ENCODE measurements at places on chromosomes 3 and 15.

DNA sequence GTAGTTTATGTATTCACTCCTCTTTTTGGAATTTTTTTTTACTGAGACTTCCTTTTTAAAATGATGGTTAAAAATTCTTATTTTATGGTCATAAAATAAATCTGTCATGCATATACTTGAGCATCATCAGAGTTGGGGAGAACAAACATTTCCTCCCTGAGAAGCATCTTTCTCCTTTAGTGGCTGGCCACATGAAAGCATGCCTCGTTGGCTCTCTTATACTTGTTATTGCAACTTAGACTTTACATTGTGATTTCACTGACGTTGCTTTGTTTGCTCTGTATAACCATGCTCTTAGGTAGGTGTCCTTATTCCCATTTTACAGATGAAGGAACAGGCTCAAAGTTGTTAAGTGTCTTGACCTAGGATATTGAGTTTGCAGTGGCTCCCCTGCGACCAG lies 18.1 kb downstream of the BBX start:
- no peak for DNase-seq

DNA sequence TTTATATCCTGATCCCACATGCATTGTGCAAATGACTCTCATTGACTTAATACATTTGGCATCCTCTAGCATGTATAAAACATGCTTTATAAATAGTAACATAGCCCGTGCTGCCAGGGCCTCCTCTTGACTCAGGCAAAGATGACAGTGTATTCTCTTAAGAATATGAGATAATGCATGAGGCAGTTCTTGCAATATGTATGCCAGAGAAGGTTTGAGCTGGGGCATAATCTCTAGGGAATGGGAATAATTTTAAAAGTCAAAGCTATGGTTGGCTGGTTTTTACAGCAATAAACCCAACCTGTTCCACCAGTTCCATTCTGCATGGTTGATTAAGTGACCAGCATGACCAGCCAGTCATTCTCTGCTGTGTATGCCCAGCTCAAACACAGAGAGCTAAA lies 179.0 kb upstream of the PFN2 start:
- DNase-seq, result no peak

- DNase-seq, result no peak
These were observed 86.9 kb upstream of the MEX3B start for GRCh38 chr15:82132742-82133141.

- no peak for DNase-seq
These were observed 109.9 kb downstream of the APBA2 start for GRCh38 chr15:28995705-28996104.

- no peak for DNase-seq
These were observed 16.0 kb upstream of the C3orf38 start for GRCh38 chr3:88133711-88134263.

DNA sequence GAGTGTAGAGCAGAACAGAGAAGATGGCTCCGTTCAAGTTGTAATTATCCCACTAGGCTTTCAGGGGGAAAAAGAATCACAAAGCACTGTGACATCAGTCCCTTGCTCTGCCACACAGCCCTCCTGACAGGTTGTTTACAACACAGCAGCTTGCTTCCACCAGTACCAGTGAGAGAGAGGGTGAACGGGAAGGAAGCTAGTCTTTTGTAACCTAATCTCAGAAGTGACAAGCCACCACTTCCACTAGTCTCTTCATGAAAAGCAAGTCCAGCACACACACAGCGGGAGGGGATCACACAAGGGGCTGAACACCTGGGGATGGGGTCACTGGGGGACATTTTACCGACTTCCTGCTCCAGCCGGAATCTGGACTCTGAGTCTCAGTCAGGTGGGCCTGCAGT lies 86.3 kb downstream of the FAM81A start:
- DNase-seq, result no peak

DNA sequence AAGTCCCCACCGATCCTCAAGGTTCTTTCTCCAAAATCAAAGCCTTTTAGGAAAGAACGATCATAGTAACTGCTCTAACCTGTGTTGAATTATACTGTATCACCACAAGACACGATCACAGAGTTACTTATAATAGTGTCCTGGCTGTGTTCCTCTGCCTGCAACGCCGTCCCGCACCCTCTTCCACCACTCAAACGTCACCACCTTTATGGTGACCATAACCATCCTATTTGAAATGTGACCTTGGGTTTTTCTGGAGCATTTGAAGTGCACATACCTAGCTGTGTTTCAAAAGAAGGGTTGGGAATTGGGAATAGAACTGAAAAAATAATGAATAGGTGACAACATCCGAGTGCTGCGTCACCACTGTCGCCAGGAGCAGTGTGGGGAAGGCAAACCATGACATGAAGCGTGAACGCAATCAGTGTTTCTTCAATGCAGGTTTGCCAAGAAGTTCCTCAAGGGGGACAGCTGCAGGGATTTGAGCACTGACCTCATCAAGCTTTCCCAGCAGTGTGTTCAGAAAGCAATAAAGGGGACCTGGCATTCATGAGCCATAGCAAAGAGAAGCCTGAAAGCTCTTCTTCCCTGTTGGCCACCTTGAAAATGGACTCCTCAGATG lies 769 bp upstream of the SELENOS start:
- DNase-seq, result no peak

DNA sequence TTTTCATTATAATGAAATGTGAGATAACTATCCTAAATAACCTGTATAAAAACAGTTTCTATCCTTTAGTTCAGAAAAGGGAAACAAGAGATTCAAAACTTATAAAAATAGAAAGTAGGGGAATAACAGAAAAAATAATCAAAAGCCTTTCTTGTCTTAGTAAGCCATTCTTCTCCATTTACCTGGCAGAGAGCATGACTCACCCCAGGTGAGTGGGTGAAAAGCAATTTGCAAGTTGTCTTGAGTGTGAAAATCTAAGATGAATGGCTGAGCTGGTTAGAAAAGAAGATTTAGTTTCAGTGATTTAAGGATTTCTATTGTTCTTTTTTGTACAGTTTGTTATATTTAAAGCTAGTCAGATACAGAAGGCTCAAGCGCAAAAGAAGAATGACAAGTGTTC lies 702.0 kb downstream of the GRM7 start:
- DNase-seq, result no peak

DNA sequence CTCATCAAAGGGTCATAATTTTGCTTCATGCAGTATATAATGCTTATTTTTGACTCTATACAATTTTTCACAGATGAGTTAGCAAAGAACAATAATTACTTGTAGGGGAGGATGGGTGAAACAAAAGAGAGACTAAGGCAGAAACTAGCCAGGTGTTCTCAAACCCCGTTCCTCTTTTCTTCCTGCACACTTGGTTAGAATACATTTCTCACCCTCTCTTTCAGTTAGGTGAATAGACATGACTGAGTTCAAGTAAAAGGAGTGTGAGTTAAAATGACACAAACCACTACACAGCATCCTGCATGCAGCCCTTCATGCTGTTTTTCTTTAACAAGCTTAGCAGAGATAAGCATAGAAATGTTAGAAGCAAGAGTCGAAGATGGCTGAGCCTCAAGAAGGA lies 922.2 kb downstream of the TBL1XR1 start:
- no peak for DNase-seq

GRCh38 chr15:90820481-90820880 lies 47.9 kb upstream of the FURIN start:
- no peak for DNase-seq

DNA sequence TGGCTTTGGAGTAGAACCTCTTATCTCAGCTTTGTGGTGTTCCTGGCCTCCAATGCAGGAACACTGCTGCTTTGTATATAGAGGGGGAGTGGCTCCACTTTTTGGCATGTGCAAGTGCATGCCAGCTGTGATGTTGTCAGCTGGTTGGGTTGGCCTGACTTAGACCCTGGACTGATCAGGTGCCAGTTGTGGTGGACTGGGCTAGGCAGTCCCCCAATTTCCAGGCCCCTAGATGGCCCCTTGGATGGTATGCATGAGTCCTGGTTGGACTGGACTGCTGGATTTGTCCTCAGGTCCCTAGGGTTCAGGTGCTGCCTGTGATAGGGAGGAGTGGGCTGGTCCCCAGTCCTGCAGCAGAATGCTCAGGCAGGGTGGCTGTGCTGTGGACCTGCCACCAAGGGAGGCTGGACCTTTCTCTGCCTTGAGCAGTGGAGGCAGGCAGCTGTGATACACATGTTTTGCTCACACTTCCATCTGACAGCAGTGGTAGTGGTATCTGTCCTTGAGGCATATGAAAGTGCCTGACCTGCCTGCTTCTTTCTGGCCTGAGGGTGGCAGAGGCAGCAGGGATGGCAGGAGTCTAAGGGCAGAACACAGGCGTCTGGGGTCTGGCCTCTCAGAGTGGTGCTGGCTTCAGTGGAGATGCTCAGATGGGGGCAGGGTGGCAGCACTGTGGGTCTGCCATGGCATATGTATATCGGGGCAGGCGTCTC lies 74.8 kb downstream of the STXBP5L start:
- DNase-seq, result no peak

DNA sequence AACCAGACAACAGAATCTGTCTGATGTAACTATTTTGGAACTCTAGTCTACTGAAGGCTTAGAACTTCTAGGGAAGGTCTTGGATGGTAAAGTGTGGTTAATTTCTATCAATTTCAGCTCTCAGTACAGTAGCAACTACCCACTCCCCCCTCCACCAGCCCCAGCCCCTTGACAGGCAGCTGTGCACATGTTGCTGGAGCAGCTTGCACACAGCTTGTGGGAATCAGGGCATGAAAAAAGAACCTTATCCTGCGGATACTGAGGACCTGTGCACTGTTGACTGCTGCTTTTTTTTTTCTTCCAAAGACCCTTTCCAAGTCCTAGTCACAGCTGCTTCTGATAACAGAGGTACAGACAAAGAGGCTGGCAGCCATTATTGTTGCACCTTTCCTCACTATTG lies 81.5 kb upstream of the UBP1 start:
- no peak for DNase-seq

DNA sequence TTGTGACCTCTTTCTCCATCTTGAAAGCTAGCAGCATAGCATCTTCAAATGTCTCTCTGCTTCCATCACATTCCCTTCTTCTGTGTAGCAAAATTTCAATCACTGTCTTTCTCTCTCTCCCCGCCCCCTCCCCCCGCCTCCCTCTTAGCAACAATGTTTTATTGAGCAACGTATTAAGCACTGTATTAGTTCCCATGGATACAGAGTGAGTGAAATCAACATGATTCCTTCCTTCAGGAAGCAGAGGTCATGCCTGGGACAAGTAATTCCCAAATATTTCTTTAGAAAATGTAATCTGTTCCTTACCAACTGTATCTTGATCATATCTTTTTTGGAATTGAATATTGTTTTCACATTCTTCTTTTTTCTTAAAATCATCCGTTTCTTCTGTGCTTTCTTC lies 373.7 kb upstream of the NECTIN3 start:
- DNase-seq, result no peak

DNA sequence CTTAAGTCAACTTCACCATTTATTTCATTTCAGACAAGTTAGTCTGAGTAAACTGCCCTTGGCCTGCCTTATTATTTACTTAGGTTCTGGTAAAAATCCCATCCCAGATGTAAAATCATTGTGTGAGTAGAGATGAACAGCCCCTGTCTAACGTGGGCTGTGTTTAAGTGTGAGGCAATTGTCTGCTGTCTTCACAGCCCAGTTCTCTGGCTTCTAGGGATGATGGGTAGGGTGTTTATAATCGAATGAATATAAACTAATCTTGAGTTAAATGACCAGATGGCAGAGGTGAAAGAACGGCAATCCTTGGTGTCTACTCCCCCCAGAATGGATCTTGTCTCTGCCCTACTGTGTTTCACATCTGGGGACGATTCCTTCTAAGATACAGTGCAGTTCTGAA lies 20.8 kb downstream of the PPARG start:
- DNase-seq, result no peak

DNA sequence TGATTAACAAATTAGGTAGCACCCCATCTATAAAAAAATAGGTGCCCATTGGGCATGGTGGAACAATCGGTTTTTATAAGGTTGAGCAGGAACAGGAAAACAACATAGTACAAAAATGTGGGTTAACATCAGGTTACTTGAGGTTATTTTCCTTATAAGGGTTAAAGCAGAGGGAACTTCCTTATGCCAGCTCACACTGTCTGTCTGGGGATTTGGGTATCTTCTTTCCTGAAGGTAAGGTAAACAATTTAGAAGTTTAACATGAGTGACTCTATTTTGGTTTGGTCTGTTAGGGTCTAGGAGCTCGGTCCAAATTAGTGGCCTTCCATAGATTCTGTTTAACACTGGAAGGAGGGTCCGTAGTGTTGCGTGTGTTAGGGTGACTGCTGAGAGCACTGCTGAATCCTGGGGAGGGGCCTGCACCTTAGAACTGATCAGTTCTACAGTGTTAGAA lies 14.7 kb downstream of the CHD2 start:
- no peak for DNase-seq

DNA sequence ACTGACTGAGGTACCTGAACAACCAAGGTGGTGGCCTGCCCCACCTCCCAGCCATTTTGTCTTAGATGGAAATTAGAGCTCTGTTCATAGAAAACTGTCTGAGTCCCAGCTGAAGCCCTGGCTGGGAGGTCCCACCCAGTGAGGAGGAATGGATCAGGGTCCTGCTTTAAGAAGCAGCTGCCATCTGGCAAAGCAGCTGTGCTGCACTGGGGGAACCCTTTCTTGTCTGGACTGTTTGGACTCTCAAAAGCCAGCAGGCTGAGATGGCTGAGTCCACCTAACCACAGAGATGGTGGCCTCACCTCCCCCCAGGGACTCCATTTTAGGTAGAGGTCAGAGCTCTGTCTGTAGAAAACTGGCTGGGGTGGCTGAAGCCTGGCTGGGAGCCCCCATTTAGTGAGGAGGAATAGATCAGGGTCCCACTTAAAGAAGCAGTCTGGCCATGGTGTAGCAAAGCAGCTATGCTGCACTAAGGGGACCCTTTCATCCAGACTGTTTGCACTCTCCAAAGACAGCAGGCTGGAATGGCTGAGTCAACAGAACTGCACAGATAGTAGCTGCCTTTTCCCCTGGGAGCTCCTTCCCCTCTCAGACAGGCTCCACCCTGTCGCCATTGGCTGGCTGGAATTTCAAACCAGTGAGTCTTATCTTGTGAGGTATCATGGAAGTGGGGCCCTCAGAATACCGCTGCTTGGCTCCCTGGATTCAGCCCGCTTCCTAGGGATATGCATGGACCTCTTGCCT lies 116.9 kb downstream of the EPHA6 start:
- no peak for DNase-seq

GRCh38 chr15:77173487-77173886 lies 102.6 kb upstream of the TSPAN3 start:
- DNase-seq, result no peak

- DNase-seq, result peak; percentile 52
These were observed 19.3 kb upstream of the GPX1 start for GRCh38 chr3:49377483-49377882.

GRCh38 chr3:11764931-11765363 lies 81.7 kb downstream of the TAMM41 start:
- peak; percentile 40 for DNase-seq

DNA sequence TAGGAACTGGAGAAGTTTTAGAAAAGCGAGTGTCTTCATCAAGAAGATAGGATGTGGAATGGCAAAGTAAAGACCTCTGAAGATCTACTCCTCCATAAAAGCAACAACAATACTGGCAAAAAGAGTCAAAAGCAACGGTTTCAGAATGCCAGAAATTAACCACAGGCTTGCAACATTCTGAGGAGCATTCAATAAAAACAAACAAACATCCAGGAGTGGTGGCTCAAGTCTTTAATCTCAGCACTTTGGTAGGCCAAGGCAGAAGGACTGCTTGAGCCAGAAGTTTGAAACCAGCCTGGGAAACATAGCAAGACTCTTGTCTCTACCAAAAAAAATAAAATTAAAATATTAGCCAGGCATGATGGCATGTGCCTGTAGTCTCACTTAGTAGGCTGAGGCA lies 143.2 kb upstream of the HACD2 start:
- no peak for DNase-seq

- DNase-seq, result no peak
These were observed 28.6 kb downstream of the CACNA2D3 start for GRCh38 chr3:54150864-54151467.
